ENCODE measurements at places on chromosomes 2 and 18. TPM values are rescaled to one million over a fixed set of nuclear protein-coding genes. Genes with fewer than 3 reads are reported as not detected.

Gene DHRS9
- total RNA-seq, result not detected

Gene SYT4
- total RNA-seq, result 0.61 TPM

Gene TBC1D8
- 1.7 TPM for total RNA-seq

Gene BUB1
- total RNA-seq, result 4.7 TPM

Gene CD28
- total RNA-seq, result 153 TPM

Gene NT5DC4
- not detected for total RNA-seq

- DNase-seq, result no peak
Measured at GRCh38 chr2:113127646-113128570, 510 bp downstream of the IL1RN start.

DNA sequence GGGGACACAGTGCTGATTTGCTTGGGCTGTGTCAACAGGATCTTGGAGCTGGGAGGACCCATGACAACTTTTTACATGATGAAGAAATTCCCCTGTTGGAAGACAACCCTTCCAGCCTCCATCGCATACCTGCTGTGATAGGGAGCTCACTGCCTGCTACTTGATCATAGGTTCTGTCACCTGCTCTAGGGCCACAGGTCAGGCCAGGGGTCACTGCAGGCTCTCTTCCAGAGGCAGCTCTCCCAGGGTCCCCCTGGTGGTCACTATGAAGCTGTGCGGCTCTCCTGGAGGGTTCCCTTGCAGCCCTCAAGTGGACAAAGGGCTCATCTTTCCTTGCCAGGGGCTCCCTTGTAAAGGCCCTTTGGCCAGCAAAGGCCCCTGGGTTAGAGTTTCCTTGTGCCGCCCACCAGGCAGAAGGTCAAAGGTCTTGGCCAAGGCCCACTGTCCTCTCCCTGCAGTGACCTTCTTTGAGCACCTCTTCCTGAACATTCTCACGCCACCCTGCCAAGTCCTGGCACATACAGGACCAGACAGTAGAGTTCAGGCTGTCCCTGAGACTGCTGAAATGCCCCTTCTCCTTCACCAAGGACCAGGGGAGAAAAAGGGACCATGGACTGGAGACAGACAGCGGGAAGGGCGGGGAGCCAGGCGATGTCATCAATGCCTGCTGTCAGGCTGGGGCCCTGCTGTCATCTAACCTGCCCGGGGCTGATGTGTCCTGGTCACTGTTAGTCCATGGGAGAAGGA, 345.1 kb downstream of the DYSF start:
- no peak for DNase-seq

- no peak for DNase-seq
Measured at GRCh38 chr2:232894251-232894650, 24.2 kb downstream of the SNORC start.

- DNase-seq, result no peak
Measured at GRCh38 chr2:20916604-20917286, 93.8 kb upstream of the LDAH start.

DNA sequence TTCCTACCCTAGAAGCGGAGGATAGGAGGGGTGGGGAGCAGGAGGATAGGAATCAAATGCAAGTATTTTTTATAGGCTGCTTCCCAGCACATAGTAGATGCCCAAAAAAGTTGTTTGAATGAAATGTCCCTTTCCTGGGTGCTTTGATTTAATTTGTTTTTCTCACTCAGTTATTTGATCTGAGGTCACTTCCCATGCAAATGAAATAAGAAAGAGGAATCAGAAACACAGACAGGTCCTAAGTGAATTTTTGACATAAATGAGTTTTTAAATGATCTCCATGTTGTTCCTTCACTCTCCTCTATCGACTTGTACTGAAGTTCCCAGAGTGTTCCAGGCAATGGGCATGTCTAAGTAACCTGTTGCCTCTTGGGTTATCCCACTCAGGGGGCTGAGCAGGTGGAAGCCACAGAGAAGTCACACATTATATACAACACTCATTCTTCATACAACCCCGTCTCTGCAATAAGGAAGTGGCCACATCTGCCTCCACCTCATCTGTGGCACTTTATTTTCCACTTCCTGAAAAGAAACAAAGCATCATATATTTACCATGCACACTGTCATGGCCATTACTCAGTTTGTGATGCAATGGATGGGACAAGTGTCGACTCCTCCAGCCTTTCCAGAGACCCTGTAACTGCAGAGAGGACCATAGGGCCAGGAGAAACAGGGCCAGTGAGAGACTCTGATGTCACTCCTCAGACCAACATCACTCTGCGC, 81.9 kb upstream of the ZNF397 start:
- DNase-seq, result peak; percentile 22

DNA sequence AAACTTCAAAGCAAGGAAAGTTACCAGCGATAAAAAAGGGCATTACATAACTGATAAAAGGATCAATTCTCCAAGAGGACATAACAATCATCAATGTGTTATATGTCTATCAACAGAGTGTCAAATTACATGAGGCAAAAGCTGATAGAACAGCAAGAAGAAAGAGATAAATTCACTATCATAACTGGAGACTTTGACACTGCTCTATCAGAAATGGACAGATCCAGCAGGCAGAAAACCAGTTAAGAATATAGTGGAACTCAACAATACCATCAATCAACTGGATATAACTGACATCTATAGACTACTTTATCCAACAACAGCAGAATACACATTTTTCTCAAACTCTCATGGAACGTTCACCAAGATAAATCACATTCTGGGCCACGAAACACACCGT, 65.0 kb downstream of the ROCK2 start:
- DNase-seq, result no peak

DNA sequence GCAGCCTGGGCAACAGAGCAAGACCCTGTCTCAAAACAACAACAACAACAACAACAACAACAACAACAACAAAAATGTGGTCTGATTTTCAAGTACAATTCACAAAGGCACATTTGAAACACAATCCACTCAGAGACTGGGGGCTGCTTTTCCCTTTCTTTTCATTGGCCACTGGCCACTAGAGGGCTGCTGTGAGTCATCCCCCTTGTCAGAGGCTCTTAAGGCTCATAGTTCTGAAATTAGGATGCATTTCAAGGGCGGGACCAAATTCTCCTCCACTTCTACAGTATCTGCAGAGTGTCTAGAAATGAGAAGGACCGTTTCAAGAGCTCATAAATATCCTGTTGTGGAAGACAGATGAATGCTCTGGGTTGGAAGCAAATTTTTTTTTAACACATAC, 285.4 kb downstream of the NRXN1 start:
- no peak for DNase-seq

GRCh38 chr18:63342206-63342605, 22.6 kb upstream of the BCL2 start:
- DNase-seq, result peak; percentile 23

DNA sequence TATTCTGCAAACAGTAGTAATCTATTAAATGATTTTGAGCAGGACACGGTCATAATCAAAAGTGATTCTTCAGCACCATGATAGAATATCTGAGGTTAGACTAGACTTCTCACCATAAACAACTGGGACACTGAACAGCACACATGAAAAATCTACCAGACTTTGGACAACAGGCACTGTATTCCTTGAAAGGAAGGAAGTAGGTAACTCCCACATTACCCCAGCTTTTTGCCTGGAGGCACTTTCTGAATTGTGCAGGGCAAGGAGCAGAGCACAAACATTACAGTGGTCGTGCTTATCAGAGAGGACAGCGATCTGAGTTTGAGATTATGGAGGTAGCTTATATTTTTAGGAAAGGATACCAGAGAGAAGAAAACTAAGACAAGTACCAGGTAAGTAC, 25.3 kb upstream of the IL1RL1 start:
- DNase-seq, result no peak

- no peak for DNase-seq
Measured at GRCh38 chr2:201675454-201675853, 23.0 kb downstream of the MPP4 start.

DNA sequence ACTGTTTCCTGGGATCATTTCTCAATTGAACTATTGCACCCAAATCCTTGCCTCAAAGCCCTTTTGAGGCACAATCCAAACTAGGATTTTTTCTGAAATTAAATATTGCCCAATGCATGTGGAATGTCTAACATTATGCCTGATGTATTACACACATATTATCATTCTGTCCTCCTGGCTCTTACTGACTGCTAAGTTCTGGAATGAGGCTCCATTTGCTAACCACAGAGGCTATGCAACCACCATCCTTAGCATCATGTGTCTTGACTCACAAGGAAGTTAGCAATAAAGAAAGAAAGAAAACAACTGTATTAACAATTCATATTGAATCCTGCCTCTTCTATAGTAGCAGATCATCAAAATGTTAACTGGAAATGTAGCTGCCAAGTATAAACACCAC, 1142.7 kb downstream of the CNTNAP5 start:
- no peak for DNase-seq

DNA sequence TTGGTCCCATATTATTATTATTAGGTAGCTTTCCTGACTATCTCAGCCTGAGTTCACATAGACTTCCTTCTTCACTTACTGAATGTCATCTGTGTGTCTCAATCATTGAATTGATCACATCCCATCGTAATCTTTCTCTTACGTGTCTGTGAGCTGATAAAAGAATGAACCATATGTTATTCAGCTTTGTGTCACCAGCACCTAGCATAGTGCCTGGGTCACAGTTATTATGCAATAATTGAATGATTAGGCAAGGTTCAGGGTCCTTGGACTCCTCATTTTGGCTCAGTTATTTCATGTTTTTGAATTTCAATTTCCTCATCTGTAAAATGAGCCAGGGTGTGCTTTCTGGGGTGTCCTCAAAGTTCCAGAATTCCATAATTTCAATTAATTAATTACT, 107.2 kb downstream of the ZEB2 start:
- no peak for DNase-seq

- no peak for DNase-seq
Measured at GRCh38 chr2:75586971-75587370, 26.2 kb upstream of the EVA1A start.

DNA sequence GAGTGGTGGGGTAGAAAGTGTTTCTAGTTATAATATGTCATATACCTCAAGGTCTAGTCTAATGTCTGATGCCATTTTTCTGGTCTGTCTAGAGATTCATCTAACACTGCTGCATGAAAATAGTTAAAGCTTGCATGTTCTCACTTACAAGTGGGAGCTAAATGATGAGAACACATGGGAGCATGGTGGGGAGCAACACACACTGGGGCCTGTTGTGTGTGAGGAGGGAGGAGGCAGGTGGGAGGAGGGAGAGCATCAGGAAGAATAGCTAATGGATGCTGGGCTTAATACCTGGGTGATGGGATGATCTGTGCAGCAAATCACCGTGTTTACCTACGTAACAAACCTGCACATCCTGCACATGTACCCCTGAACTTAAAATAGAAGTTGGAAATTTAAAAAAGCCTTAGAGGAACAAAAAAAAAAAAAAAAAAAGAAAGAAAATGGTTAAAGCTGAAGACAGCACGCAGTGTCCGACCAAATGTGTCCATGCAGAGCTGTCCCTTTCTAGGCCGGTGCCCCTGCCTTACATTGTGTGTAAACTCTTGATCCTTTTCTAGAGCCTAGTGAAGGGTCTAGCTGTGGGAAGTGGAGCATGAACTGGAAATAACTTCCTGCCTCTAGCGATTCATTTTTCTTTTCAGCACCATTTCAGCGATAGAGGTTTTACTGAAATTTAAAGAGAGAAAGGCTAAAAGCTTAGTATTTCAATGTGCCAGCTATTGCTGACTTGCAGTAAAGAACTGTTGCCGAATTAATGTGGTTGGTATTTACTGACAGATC, 94.0 kb downstream of the FMNL2 start:
- no peak for DNase-seq

GRCh38 chr2:56739413-56739812, 555.6 kb downstream of the CCDC85A start:
- no peak for DNase-seq

DNA sequence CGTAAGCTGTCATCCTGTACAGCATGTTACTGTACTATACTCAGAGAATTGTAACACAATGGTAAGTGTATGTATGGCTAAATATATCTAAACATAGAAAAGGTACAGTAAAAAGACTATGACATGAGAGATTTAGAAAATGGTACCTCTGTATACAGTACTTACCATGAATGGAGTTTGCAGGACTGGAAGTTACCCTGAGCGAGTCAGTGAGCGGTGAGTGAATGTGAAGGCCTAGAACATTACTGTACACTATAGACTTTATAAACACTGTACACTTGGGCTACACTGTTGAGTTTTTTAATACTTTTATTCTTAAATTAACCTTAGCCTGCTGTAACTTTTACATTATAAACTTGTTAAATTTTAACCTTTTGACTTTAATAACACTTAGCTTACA, 1.5 kb downstream of the DDX18 start:
- DNase-seq, result no peak

DNA sequence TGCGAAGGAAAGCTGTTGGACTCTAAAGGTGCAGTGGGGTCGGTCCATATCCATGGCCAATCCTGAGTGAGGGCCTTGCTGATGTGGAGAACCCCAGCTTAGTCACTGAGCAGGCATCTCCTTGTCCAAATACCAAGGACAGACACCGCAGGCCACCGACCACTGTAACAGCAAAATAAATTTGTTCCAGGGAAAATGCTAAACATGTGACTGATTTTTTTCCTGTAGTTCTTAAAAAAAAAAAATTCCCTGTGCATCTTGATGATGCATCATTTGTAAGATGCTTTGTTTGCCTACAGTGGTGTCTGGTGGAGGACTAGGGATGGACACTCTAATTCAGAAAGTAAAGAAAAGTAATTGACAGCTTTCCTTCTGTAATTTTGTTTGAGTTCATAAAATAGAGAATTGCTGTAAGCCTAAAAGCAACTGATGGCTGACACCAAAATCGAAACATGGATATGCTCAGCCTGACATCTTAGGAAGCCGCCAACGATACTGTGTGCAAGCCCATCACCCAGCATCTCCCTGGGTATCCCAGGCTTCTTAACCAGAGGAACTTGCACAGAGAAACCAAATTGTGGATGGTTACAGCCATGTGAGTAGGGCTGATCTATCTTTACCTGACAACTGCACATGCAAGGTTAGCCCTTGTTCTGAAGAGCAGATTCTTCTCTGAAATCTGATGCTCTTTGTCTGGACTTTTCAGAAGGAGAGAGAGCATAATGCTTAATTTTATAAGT, 188.6 kb downstream of the ARL4C start:
- DNase-seq, result no peak

DNA sequence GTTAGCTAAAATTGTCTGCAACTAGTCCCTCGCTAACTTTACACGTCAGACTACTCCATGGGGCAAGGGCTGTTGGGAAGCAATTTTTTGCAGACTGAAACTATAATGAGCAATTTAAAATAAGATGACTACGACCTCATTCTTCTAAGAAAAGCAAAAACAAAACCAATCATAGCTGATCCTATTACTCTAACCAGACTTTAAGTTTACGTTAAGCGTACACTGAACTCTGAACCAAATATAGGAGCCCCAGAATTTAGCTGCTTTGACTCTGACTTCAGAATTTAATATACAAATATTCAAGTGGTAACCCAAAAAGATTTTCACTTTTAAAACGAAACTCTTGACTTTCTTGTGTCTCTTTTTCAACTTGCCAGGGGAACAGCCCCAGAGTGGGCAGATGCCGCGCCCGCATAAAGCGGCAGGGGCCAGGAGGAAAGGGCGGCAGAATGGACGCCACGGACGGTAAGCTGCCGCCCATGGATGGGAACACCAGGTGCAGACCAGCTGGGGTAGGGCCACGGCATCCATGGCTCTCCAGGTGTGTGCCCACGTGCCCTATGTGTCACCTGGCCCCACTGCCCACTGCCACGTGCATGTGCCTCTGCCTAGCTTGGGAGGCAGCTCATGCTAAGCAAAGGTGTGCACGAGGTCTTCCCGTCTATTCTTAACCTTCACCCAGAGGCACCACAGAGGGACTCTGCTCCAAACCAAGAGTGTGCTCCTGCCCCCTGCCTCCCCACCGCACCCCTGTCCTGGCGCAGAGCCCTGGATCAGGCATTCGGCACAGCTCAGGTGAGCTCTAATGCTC, 217.6 kb downstream of the HDAC4 start:
- DNase-seq, result no peak

- DNase-seq, result no peak
Measured at GRCh38 chr2:126778561-126779501, 119.9 kb upstream of the TEX51 start.

Measured in T-cell (primary cell).